ENCODE measurements at places on chromosomes 3 and 15.

- DNase-seq, result no peak
Measured at GRCh38 chr3:113773381-113773780, 26.5 kb downstream of the ATP6V1A start.

GRCh38 chr15:45660231-45660979 is 25.6 kb downstream of the SQOR start:
- DNase-seq, result no peak

DNA sequence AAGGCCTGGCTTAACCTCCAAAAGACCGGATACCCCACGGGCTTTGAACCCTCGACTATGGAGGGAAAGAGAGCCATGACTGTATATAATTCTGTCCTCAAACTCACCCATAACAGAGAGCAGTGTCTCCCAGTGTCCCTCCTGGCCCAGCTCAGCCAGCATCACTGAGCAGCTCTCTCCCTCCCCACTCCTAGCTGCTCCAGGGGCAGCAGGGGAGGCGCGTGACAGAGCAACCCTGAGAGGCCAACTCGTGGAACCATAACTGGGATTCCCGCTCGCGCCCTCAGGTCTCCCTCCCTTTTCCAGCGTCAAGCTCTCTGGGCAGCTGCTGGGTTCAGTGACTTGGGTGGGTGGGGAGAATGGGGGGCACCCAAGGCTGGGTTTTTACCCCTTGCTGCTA is 561 bp upstream of the CPLX3 start:
- no peak for DNase-seq

GRCh38 chr15:55532944-55533343 is 24.9 kb upstream of the DNAAF4 start:
- DNase-seq, result no peak

DNA sequence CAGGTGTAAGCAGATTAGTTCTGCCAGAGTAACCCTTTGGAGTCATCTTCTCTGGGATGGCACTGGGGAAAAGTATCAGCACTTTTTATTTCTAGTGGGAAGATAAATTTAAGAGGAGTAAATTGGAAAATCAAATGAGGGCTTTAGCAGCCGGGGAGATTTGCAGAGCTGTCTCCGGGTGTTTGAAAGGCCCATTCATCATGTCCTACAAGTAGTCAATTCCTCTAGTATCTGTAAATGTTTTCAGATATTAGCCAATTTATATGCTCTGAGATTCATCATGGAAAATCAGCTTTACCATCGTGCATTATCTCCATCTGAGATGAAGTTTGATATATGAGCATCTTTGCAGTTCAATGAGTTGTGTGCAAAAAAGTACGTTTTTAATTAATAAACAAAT is 93.6 kb downstream of the CDIN1 start:
- no peak for DNase-seq

DNA sequence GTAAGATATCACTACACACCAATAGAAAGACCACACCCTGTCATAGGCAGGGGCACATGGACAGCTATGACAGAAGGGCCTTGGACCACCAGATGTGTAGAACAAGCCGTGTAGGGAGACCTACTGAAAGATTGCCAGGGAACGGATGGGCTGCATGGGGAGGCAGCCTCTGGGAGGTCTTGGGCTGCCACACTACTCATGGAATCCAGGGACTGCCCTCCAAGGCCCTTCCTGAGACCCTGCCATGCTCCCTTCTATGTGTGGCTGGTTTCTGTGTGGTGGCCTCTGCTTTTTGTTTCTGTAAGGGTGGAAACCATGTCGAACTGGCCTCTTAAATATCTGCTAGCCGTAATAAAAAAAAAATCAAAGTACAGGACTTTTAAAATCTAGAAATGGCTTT is 86.9 kb downstream of the OCA2 start:
- DNase-seq, result no peak

DNA sequence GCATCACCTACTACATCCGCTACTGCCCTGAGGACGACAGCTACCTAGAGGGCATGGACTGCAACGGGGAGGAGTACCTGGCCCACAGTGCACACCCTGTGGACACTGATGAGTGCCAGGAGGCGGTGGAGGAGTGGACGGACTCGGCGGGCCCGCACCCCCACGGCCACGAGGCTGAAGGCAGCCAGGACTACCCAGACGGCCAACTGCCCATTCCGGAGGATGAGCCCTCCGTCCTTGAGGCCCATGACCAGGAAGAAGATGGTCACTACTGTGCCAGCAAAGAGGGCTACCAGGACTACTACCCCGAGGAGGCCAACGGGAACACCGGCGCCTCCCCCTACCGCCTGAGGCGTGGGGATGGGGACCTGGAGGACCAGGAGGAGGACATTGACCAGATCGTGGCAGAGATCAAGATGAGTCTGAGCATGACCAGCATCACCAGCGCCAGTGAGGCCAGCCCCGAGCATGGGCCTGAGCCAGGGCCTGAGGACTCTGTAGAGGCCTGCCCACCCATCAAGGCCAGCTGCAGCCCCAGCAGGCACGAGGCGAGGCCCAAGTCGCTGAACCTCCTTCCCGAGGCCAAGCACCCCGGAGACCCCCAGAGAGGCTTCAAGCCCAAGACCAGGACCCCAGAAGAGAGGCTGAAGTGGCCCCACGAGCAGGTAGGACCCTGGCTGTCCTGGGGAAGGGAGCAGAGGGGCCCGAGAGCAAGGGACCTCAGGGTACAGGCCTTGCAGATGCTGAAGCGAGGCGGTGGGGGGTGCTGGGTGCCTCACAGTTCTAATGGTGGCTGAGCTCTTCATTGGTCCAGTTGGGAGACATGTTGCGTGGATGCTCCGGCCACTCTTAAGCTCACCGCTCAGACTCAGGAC is 168.6 kb downstream of the APBA2 start:
- DNase-seq, result no peak

- DNase-seq, result no peak
Measured at GRCh38 chr3:178504128-178504527, 32.1 kb upstream of the KCNMB2 start.

All from activated gamma-delta T cell (primary cell).